Kidney tubule cell (primary cell): ENCODE measurements at places on chromosomes 5 and 9.
A peak's percentile ranks its signal among the peaks of the same experiment; 100 is the strongest.

- no peak for DNase-seq
These were observed 127.8 kb upstream of the MVB12B start for GRCh38 chr9:126198854-126199253.

DNA sequence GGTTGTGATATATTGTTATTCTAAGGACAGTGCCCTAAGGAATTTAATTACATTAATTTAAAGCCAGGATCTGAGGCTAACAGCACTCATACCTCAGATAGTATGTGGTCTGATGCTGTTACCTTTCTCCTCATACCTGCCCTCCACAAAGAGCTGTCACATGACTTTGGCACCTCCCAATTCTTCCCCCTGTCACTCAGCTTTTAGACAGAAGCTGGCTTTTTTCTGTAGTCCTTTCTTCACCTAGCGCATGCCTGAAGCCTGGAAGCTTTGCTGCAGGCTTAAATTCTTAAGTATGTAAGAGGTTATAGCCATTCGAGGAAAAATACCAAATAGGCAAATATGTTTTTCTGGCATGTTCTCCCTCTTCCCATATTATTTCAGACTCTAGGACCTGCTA, 61.0 kb upstream of the ADAMTS19 start:
- DNase-seq: no peak

DNA sequence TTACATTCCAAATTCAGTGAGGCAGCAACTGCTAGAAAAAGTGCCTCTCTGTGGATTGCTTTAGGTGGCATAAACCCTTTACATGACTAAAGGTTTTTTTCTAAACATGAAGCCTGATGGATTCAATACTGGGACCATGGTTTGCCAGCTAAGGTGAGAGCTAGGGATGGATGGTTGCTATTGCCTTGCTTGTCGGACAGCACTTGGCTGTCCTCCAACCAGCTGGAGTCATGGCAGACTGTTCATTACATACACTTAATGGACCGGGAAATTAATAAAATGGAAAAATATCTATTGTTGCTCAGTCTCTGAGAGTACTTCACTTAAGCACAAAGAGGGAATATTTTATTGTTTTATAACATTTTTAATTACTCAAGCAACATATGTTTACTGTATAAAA, 116.9 kb upstream of the TRPC7 start:
- no peak for DNase-seq

- no peak for DNase-seq
These were observed 18.7 kb downstream of the MYMK start for GRCh38 chr9:133505901-133506652.

DNA sequence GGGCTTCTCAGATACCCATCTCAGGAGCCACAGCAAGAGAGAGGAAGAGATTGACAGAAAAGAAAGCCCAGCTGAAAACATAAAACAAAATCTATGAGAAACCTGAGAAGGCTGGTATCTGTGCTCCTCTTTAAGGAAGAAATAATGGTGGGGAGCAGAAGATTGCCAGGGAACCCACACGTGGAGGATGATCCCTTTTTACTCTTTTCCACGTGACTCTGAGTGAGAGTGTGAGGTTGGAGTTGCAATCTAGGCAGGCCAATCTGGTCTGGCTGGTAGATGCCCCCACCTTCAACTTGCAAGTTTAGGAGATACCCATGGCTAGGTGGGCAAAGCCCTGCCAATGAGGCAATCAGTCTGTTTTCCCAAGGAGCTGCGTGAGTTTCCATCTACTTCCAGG, 202.3 kb downstream of the TENT4A start:
- DNase-seq: no peak

DNA sequence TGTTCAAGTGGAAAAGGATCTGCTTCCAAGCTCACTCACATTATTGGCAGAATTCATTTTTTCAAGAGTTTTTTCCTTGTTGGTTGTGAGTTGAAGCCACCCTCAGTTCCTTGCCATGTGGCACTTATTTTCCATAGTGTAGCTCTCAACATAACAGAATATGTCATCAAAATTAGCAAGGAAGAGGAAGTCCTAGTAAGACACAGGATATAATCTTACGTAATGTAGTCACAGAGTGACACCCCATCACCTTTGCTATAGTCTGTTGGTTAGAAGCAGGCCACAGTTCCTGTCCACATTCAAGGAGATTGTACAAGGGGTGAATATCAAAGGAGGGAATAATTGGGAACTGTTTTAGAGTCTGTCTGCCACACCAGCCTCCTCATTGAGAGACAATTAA, 15.7 kb downstream of the IRGM start:
- no peak for DNase-seq

- peak; percentile 43 for DNase-seq
These were observed at the start of gene UNC5A for GRCh38 chr5:176810081-176810597. Gene UNC5A (plus strand): TSS chr5:176810559. CDS start chr5:176810751, 192 bp downstream.

DNA sequence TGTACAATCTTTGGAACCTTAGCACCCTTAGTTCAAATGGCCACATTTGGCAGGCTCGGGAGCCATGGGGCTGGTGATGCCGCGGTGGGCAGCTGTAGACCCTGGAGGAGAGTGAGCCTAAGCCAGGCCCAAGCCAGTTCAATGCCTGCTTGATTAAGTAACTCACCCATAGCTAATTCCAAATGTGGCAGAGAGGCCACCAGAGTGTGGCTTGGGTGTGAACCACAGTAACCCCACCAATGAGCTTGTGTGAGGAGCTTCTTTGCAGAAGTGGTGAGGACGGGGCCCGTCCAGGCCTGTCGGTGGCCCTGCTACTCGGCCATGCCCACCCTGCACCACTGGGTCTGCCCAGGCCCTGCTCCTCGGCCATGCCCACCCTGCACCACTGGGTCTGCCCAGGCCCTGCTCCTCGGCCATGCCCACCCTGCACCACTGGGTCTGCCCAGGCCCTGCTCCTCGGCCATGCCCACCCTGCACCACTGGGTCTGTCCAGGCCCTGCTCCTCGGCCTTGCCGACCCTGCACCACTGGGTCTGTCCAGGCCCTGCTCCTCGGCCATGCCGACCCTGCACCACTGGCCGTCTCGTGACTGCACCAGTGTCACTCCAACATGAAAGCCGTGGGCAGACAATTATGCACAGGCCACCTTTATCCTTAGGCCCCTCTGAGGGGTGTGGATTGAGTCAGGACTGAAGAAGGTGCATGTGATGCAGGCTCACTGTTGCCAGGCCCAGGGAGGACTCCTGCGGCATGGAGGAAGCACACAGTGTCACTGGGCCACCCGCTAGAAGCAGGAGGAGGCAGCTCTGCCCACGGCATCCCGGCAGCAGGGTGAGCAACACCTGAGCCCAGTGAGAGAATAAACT, 75.4 kb downstream of the MRPL36 start:
- DNase-seq: no peak
